ENCODE measurements at places on chromosomes 6 and 20.

DNA sequence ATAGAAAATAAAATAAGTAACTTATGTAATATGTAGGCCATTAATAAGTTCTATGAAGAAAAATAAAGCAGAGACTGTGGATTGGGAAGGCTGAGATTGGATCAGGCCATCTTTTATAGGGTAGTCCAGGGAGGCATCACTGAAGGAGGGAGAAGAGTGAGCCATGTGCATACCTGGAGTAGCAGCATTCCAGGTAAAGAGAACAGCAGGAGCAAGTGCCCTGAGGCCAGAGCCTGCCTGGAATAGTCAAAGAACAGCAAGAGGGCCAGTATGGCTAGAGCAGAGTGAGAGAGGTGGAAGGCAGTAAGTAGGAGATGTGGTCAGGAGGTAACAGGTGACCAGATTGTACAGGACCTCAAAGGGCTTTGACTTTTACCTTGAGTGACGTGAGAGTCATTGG, 112.1 kb downstream of the EPM2A start:
- no peak for DNase-seq

GRCh38 chr6:131067521-131067920, 4.5 kb upstream of the EPB41L2 start:
- DNase-seq, result no peak

GRCh38 chr20:48923149-48923718, 1.7 kb downstream of the ARFGEF2 start:
- DNase-seq, result no peak

- DNase-seq, result no peak
Observed at GRCh38 chr6:149917679-149918078, 5.2 kb downstream of the RAET1G start.

- DNase-seq, result no peak
Observed at GRCh38 chr6:108176281-108177089, 10.7 kb downstream of the NR2E1 start.

DNA sequence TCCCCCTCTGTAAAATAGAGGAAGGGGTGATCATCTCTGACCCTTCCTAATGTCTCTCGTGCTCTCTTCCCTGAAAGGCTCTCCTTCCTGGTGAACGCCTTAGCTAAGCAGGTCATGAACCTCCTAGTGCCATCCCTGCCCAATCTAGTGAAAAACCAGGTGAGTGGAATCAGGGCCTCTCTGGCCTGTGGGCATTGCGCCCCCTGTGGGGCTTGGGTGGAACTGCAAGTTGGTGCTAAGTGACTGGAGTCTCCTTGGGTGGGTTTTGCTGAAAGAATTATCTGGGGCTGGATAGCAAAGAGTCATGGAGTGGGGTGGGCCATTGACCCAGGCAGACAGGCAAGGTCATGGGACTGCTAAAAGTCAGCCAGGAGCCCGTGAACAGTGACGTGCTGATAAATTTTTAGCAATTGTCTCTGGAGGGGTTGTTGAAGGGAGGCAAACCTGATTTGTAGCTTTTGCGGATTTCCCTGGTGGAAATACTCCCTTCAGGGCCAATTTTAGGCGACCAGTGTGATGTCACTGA, 8.9 kb downstream of the BPIFB1 start:
- DNase-seq, result no peak

GRCh38 chr20:49965781-49966305, 16.9 kb upstream of the SNAI1 start:
- DNase-seq, result no peak

DNA sequence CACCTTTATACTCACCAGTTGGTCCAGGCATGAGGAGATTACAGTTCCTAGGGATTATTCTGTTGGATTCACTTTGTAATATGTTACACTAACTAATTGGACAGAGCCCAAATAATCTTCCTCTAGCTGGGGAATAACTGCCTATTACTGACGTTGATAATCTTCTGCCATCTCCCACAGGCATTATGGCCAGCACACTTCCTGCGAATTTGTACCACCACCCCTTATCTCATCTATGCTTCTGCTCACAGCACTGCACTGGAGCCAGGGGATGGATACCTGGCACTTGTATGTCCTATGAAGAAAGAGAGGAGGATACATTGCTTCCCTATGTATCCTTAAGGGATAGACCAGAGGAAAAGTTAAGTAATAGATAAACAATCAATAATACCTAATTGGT, 494.8 kb upstream of the MAN1A1 start:
- DNase-seq, result no peak

DNA sequence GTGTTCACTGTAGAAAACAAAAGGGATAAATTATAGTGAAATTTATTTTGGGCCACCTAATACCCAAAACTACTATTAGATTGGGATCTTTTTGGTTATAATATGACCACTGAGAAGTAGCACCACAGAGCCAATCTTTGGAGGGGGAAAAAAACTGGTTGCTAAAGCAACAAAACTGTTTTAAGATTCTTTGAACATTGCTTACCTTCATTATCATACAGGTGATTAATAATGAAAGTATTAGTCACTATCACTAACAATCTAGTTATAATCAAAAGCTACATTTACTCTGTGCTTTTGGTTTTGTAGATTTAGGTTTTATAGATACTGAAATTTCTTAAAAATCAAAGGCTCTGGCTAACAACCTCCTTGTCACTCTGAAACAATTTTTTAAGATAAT, 31.7 kb downstream of the STX7 start:
- no peak for DNase-seq

DNA sequence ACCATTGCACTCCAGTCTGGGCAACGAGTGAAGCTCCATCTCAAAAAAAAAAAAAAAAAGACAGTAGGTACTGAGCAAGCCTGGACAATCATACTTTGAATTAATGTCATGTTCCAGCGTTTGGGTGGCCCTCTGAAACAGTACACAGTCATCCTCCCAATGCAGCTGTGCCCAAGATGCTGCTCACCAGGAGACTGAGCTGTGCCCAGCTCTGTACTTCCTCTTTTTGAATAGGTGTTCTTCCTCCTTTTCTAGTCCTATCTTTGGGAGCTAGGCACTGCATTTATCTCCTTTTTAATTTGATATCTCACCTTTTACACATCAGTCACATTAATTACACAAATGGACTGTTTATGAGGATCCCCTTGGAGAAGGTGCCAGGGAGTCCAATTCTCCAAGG, 101.5 kb downstream of the RPP40 start:
- DNase-seq, result no peak

GRCh38 chr6:134908906-134909516, 40.9 kb downstream of the ALDH8A1 start:
- DNase-seq, result no peak

- DNase-seq, result no peak
Observed at GRCh38 chr6:127015858-127016257, 102.6 kb upstream of the RSPO3 start.

DNA sequence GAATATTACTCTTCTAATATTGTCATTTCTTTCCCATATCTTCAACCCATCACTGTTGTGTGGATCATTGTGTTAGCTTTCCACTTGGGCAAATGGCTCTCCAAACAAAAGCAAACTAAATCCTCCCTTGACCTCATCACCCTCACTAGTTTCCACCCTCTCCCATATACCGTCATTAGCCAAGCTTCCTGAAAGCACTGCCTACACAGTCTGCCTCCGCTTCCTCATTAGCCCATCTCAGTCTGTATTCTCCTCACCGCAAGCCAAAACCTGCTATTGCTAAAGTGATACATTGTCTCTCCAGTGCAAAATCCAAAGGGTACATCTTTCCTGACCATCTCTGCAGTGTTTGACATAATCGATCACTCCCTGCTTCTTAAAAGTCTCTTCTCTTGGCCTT, 212.6 kb downstream of the CLIC5 start:
- DNase-seq, result no peak

DNA sequence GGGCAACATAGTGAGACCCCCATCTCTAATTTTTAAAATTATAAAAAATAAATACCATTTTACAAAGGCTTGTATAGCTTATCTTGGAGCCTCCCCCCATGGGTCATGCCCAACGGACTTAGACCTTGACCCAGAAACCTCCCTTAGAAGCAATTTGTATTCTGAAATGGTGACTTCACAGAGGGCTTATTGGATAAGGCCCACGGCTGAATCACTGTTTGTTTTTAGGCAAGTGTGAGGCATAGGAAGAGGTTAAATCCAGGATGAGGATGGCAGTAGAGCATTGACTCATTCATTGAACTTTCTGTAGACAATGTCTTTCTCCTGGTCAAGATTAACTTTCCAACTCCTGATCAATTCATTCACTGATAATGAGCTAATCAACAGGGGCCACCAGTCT, 6.2 kb upstream of the SNAI1 start:
- no peak for DNase-seq

DNA sequence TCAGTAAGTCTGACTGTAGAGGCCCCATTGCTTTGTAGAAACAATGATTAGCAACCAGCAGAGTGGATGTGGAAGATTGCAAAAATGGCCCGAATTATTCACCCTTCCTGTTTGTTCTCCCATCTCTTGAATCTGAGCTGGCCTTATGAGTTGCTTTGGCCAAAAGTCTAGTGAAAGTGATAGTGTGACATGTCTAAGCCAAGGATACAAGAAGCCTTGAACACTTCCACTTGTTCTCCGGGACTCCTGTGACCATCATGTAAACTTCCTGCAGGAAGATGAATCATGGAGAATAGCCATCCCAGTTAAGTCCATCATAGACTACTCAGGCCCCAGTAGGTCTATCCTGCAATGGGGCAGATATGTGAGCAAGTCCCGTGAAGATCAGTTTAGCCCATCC, 252.0 kb upstream of the JAG1 start:
- DNase-seq, result no peak

DNA sequence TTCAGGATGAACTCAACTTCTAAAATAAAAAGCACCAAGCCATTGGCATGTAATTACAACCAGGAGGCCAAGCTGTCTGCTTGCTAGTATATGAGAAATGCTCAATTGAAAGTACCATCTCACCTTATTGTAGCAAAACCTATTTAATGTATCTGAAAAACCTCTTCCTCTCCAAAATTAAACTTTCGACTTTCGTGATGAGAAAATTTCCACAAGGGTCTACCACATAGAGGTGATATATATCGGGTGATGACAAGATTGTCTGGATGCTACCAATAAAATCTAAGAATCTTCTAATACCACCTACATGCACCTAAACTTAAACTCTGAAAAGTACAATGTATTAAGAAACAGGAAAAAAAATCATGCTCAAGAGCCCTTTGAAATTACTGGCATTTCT, 74.2 kb downstream of the ATXN1 start:
- DNase-seq, result peak; percentile 10

DNA sequence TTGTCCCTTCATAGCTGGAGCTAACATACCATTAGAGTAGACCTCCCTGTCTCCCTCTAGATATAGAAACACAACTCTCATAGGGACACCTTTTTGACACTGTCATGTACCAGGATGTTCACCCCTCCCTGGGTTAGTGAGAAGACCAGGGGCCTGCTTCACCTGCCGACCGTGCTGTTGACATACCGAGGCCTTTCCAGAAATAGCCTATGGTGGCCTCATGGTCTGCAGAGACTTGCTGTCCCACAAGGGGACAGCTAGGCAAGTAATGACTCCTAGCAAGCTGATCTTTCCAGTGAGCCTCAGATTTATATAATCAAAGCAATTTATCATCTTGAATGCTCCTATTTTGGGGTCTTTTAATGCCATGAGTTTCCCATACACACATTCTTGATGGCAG, 15.0 kb downstream of the ZDHHC14 start:
- DNase-seq, result no peak

DNA sequence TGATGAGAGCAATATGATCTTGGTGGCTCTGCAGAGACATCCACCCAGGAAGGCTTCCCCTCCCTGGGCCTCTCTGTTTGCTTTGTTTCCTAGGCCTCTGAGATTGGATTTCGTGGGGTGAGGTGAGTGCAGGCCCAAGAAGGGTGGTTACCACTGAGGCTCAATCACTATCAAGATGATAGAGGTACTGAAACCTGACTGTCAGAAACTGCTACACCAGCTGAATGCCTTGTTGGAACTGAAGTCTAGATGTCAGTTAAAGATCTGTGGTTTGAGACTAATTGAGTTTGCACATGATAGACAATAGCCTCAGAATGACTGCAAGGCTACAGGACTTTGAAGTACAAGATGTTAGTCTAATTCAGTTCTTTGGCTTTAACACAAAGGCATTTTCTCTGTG, 15.2 kb downstream of the VNN1 start:
- DNase-seq, result no peak

DNA sequence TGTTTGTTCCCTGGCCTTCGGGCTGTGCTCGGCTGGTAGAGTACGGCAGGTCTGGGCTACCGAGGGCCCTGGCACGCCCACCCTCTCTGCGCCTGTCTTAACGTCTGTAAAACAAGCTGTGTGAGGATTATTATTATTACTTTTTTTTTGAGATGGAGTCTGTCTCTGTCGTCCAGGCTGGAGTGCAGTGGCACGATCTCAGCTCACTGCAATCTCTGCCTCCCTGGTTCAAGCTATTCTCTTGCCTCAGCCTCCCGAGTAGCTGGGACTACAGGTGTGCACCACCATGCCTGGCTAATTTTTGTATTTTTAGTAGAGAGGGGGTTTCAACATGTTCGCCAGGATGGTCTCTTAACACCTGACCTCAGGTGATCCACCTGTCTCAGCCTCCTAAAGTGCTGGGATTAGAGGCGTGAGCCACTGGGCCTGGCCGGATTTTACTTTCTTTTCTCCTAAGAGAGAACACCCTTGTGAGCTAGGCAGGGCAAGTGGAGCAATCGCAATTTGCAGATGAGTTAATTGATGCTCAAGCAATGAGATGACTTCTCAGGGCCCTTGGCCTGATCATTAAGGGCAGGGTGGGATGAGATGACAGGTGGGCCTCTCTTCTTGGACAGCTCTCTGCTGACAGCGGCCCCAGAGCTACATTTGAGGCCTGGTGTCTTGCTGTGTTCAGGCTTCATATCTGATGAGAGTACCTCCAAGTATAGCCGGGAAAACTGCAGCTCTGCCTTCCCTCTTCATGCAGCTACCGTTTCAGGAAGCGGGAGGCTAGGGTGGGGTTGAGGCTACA, 859 bp upstream of the SMIM29 start:
- no peak for DNase-seq

DNA sequence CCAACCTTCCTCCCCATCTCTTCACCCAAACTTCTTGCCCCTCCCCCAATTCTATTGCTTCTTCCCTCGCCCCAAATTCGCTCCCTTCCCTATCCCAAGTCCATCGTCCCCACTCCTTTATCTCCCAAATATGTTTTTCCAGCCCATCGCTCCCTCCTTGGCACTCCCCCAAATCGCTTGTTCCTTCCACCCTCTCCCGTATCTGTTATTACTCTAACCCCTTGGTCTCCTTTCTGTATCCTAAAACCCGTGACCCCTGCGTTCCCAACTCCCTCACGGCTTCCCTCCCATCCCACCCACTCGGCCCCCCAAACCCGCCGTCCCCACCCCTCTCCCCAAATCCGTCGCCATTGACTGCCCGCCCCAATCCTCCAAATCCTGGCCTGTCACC, 584 bp downstream of the MTCH1 start:
- no peak for DNase-seq

Measured in DMS 273 treated with DMSO at 0.1 percent for 48 hours (cell line).